ENCODE measurements at places on chromosomes 6 and 20. TPM values are rescaled to one million over a fixed set of nuclear protein-coding genes. Genes with fewer than 3 reads are reported as not detected.

Gene SNX3
- total RNA-seq = 58.7 TPM

Gene GINM1
- total RNA-seq = 23.3 TPM

Gene QRSL1
- 19.5 TPM for total RNA-seq

- H3K27ac ChIP-seq = no peak overlapping the region
- no peak overlapping the region for H3K4me3 ChIP-seq
- H3K4me1 ChIP-seq = peaks cover 6% of the 10 kb centered on the region
- DNase-seq = no peak
- H3K27me3 ChIP-seq = peaks cover 10% of the 10 kb centered on the region
These were observed 134.3 kb downstream of the RTN4IP1 start for GRCh38 chr6:106495014-106495413.

- H3K27ac ChIP-seq = no peak overlapping the region
- no peaks in the 10 kb centered on the region for H3K4me1 ChIP-seq
- peaks cover 55% of the 10 kb centered on the region for H3K27me3 ChIP-seq
- no peaks in the 10 kb centered on the region for H3K36me3 ChIP-seq
These were observed 132.2 kb downstream of the OGFRL1 start for GRCh38 chr6:71420693-71421328.

- H3K4me1 ChIP-seq = no peaks in the 10 kb centered on the region
- H3K27me3 ChIP-seq = peaks cover 6% of the 10 kb centered on the region
- no peak overlapping the region for H3K27ac ChIP-seq
- H3K36me3 ChIP-seq = no peaks in the 10 kb centered on the region
- DNase-seq = no peak
- no peak overlapping the region for H3K4me3 ChIP-seq
These were observed 757 bp upstream of the R3HDML start for GRCh38 chr20:44336086-44336485.

Gene CCM2L
- total RNA-seq = not detected

Gene ARHGAP40
- not detected for total RNA-seq

DNA sequence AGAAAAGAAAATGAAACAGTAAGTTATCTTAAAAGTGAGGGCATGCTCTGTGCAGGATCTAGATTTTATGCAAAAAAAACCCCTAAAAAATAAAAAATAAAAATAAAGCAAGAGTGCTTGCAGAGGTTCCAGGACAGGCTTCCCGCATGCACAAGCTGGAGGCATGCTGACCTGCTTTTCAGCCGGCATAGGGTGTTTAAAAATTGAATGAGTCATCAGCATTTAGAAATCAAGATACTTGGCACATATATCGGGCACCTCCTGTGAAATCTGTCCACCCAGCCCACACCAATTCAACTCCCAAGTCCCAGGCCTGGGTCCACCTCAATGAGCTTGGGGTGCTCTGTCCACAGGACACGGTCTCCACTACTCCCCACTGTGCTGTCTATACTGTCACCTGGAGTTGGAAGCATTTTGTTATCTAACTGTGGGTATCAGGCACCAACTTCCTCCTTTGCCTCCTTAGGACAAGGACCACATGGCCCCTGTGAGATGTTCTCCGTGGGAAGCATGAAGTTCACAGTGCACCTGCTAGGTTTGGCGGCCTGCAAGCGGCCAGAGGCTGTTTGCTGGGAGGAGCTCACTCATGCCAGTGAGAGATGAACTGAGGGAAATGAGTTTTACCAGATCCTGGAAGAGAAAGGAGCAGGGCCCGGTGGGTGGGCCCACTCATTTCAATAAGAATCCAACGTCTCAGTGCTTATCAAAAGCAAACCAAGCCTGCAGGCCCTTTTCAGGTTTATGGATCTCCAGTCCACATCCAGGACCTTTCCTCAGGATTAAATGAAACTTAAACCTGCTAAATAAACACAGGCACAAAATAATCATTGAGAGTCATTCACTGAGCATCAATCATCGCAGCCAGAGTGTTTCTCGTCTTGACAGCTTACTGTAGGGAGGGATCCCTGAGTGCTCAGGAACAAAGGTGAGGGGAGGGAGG is 121.1 kb downstream of the FOXA2 start:
- no peak overlapping the region for H3K27ac ChIP-seq
- H3K4me3 ChIP-seq = no peak overlapping the region
- no peak for DNase-seq
- no peaks in the 10 kb centered on the region for H3K4me1 ChIP-seq
- peaks cover 9% of the 10 kb centered on the region for H3K27me3 ChIP-seq
- H3K36me3 ChIP-seq = no peaks in the 10 kb centered on the region

DNA sequence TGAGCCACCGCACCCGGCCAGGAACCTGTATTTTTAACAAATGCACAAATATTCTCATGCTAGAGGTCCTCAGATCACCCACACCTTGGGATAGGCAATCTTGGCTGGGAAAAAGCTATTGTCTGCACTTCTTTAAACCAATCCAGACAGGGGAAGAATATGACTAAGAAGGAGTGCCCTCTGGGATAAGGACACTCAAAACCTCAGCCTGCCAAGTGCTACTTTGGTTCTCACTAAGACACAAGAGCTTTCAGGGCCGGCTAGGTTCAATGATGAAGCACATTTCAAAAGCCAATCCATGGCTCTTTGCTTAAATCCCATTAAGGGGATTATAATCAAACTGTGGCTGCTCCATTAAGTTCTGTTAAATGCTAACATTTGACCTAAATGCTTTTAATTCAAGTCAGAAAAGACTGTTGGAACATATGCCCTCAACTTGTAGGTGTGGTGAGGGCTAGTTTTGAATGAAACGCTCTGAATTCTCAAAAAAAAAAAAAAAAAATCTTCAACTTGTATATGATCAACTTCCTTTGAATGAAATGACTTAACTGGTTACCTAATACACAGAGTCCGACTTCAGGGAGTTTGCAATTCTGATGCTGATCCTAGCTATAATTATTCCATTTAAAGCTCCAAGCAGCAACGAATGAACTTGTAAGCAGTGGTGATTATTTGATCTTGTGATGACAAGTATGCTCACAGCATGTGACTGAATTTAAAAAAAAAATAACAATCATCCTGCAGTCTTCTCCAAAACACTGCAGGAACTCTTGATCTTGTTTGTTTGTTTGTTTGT is 56.6 kb downstream of the SLC23A2 start:
- peaks cover 45% of the 10 kb centered on the region for H3K4me1 ChIP-seq
- no peak for DNase-seq
- H3K36me3 ChIP-seq = no peaks in the 10 kb centered on the region
- no peak overlapping the region for H3K27ac ChIP-seq
- no peak overlapping the region for H3K4me3 ChIP-seq

- no peaks in the 10 kb centered on the region for H3K4me1 ChIP-seq
- no peak overlapping the region for H3K27ac ChIP-seq
- H3K4me3 ChIP-seq = no peak overlapping the region
These were observed 447.9 kb downstream of the HTR1B start for GRCh38 chr6:77015350-77015749.

Gene DEFB121
- total RNA-seq = not detected

GRCh38 chr20:39605908-39606307 is 643.8 kb downstream of the DHX35 start:
- no peaks in the 10 kb centered on the region for H3K4me1 ChIP-seq
- no peak overlapping the region for H3K27ac ChIP-seq
- no peak overlapping the region for H3K4me3 ChIP-seq
- H3K36me3 ChIP-seq = no peaks in the 10 kb centered on the region
- no peaks in the 10 kb centered on the region for H3K27me3 ChIP-seq

GRCh38 chr6:142803032-142803431 is 141.9 kb downstream of the HIVEP2 start:
- peak overlapping the region; percentile 90 for H3K27ac ChIP-seq
- H3K4me1 ChIP-seq = peaks cover 91% of the 10 kb centered on the region
- no peaks in the 10 kb centered on the region for H3K27me3 ChIP-seq
- H3K4me3 ChIP-seq = peak overlapping the region; percentile 33

Data from activated T-cell treated with anti-CD3 and anti-CD28 coated beads, Interleukin-2, amount 50 U/mL, for 72 hours (primary cell).